ENCODE measurements at places on chromosomes 13 and 19. TPM values are rescaled to one million over a fixed set of nuclear protein-coding genes. Genes with fewer than 3 reads are reported as not detected.
A peak's percentile ranks its signal among the peaks of the same experiment; 100 is the strongest.

Gene MRPL54
- total RNA-seq = 34.9 TPM

Gene C19orf18
- total RNA-seq = not detected

Gene NLRP9
- total RNA-seq = not detected

Gene AKAP11
- total RNA-seq = 13.0 TPM

Gene CCL25
- not detected for total RNA-seq

Gene ZNF28
- 78.0 TPM for total RNA-seq

Gene SYNE4
- not detected for total RNA-seq

Gene LRFN3
- total RNA-seq = 26.6 TPM

- DNase-seq = no peak
- H3K27me3 ChIP-seq = no peaks in the 10 kb centered on the region
- peaks cover 7% of the 10 kb centered on the region for H3K4me1 ChIP-seq
- H3K27ac ChIP-seq = no peak overlapping the region
- H3K36me3 ChIP-seq = no peaks in the 10 kb centered on the region
These were observed 15.9 kb upstream of the RNF17 start for GRCh38 chr13:24748061-24748400.

DNA sequence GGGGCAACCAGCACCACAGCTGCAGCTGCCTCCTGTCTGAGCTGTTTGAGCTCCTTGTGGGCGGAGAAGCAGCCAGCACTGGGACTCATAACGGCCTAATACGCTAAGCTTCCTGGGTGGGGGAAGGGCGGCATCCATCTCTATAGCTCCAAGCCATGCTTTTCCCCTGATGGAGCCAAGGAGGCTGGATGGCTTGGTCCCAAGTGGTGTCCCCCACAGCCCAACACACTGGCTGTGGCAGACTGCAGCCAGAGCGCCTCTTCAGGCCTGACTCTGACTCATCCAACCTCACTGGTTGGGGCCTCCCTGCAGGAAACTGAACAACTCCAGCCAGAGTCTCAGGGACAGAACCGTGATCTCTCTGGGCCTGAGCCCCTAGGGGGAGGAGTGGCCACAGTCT lies 537.3 kb downstream of the SUCLA2 start:
- no peaks in the 10 kb centered on the region for H3K27me3 ChIP-seq
- no peak overlapping the region for H3K4me3 ChIP-seq
- no peak for DNase-seq

DNA sequence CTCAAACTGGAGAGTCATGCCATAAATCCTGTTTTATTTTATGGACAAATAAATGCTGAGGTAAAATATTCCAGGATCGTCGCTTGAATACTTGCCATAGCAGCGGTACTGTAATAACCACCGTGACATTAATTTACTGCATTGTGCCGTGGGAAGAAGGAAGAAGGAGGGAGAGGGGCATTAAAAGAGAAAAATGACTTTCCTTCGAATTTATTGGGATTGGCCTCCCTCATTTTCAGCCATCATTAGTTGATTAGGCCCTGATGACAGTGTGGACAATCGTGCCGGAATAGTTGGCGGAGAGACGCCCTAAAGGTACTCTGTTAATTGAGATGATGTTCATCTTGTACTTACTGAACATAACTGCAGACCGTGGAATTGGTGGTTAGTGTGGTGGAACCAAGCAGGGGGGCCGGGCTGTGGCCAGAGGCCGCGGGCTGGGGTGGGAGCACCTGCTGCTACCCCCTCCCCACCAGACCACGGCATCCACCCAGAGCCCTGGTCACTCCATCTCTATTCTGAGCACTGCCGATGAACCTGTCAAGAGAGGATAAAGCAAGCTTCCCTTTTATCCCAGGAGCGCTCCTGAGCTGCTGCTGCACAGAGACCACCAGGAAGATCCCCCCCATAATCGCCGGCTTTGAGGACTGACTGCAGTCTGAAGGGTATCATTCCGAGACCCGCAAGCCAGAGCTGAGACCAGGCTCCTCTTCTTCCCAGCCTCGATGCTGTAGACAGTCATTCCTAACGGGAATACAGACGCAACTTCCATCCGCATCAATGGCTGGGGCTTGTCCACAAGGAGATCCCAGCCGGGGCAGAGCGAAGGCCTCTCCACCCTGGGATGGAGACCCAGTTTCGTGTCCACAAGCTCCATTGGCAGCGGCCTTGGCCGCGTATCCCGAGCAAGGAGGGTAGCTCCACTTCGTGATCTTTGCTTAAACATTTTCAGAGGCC lies 168.3 kb upstream of the TSHZ3 start:
- no peaks in the 10 kb centered on the region for H3K4me1 ChIP-seq
- no peak for DNase-seq
- H3K27ac ChIP-seq = no peak overlapping the region
- H3K4me3 ChIP-seq = no peak overlapping the region

DNA sequence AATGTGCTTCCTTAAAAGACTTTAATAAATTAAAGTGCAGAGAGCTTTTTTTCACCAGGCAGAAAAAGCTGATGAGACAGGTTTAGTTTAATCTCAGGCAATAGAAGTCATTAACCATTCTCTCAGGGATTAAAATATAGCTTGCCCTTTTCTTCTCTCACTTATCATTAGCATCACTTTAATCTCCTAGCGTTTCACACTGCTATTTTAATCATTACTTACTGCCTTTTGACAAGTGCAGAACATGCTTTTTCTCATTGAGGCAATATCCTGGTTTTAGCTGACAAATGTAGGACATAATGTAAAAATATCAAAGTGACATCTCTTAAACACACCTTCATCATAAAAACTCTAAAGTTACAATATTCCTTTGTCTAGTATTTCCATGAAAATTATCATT lies 94.6 kb downstream of the DACH1 start:
- H3K36me3 ChIP-seq = no peaks in the 10 kb centered on the region
- no peak overlapping the region for H3K4me3 ChIP-seq

- no peaks in the 10 kb centered on the region for H3K27me3 ChIP-seq
- no peaks in the 10 kb centered on the region for H3K36me3 ChIP-seq
- H3K4me1 ChIP-seq = no peaks in the 10 kb centered on the region
- no peak overlapping the region for H3K27ac ChIP-seq
These were observed 47.7 kb upstream of the UQCRFS1 start for GRCh38 chr19:29260477-29261317.

DNA sequence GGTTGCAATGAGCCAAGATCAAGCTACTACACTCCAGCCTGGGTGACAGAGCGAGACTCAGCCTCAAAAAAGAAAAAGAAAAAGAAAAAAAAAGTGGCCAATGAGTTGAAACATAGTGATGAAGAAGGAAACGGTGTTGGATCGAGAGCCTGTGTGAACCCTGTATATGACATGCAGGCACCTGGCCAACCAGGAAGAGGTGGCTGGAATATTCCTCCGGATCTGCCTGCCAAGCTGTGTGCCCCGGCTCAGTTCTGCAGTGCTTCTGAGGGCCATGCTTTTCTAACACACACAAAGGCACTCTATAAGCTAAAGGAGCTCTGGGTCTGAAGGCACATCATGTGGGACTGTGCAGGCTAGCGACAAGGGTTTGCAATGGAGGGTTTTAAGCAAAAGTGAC lies 3.7 kb upstream of the ZNF444 start:
- peaks cover 19% of the 10 kb centered on the region for H3K4me1 ChIP-seq
- H3K27ac ChIP-seq = no peak overlapping the region
- no peaks in the 10 kb centered on the region for H3K36me3 ChIP-seq
- no peak for DNase-seq
- H3K4me3 ChIP-seq = no peak overlapping the region
- no peaks in the 10 kb centered on the region for H3K27me3 ChIP-seq

GRCh38 chr19:13069415-13070359 lies 33.0 kb downstream of the LYL1 start:
- peak overlapping the region; percentile 99 for H3K27ac ChIP-seq
- DNase-seq = no peak
- H3K27me3 ChIP-seq = no peaks in the 10 kb centered on the region

DNA sequence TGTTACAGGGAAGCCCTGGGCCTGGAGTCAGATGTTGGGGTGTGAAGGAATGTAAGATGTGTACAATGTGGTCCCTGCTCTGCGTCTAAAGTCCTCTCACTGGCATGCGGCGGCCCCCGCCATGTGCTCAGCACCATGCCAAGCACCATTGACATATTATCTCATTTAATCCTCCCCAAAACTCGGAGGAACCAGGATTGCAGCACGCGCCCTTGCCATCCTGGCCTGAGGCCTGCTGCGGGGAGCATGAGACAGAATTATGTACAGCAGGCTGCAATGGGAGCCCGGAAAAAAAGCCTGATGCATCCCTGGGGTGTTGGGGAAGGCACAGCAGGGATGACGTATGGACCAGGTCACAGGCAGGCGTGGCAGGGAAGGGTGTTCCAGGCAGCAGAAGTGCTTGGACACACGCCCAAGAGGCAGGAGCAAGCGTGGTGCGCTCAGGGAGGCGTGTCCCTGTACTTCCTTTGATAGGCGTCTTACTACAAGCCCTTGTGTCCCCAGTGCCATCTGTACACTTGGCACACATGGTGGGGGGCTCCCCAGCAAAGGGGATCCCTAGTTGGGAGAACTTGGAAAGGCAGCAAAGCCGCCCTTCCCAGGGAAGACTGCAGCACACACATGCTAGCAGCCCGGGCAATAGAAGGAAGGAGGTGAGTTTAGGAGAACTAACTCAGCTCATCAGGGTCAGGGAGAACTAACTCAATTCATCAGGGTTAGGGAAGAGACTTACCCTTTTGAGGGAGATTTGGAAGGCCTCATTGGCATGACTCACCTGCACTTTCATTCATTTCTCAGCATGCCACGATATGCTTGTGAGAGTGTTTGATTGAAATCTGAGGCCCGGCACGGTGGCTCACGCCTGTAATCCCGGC lies 3.4 kb downstream of the EVI5L start:
- H3K27ac ChIP-seq = no peak overlapping the region
- no peak overlapping the region for H3K4me3 ChIP-seq
- peaks cover 9% of the 10 kb centered on the region for H3K4me1 ChIP-seq
- H3K36me3 ChIP-seq = no peaks in the 10 kb centered on the region
- no peak for DNase-seq

DNA sequence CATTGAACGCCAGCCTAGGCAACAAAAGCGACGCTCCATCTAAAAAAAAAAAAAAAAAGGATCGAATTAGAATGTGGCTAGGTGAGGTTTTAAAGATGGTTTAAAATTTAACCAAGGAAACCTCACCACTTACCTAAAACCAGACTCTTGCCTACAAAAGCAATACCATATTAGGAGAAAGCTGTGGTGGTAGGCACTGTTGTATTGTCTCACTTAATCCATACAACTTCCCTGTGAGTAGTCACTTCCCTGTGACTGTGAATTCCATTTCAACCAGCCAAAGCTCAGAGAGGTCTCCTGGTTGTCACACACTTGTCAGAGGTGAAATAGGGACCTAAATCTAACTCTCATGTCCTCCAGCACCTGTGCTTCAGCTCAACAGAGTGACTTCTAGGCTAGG lies 15.4 kb downstream of the SHISA2 start:
- H3K36me3 ChIP-seq = no peaks in the 10 kb centered on the region
- no peak overlapping the region for H3K4me3 ChIP-seq
- DNase-seq = no peak
- H3K27me3 ChIP-seq = no peaks in the 10 kb centered on the region
- no peak overlapping the region for H3K27ac ChIP-seq

DNA sequence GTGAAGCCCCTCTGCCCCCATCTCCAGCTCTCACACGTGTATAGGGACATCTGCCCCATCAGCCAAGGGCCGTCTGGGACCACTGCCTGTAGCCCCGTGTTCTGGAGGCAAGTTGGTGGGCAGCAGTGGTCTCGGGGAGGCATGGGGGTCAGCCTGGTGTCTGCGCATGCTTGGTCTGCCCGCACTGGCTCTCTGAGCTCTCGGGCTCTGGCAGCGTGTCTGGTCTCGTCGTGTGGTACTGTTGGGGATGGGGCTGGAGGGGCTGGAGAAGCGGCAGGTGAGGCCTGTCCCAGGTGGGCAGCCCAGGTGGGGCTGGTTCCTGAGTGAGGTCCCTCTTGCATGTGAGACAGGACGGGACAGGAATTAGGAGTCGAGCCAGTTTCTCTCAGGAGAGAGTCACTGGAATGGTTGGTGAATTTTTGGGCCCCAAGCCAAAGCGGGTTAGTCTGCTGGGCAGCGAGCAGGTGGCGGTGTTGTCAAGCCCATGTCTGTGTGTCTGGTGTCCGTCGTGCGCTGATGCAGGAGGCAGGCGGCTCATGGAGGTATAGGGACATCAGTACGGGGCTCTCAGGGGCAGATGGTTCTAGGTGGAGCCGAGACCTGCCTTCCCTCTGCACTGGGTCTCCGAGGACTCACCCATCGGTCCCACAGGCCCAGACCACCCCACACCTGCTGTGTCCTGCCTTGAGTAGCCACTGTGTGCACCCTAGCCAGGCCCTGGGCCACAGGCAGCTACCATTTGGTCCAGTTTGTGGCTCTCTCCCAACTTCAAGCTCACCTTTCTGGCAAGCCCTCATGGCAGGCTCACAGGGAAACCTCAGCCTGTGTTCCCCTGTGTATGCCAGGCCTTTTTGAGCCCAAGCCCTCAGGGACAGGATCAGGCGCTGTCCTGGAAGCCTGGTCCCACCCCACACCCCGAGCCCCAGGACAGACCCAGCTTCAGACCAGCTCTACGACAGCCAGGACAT lies 18.2 kb downstream of the COMP start:
- no peaks in the 10 kb centered on the region for H3K27me3 ChIP-seq
- no peak overlapping the region for H3K4me3 ChIP-seq
- no peak overlapping the region for H3K27ac ChIP-seq
- no peaks in the 10 kb centered on the region for H3K36me3 ChIP-seq
- no peaks in the 10 kb centered on the region for H3K4me1 ChIP-seq

GRCh38 chr13:44833139-44833538 lies 156.1 kb downstream of the NUFIP1 start:
- no peak overlapping the region for H3K27ac ChIP-seq
- no peaks in the 10 kb centered on the region for H3K36me3 ChIP-seq
- peaks cover 3% of the 10 kb centered on the region for H3K4me1 ChIP-seq
- no peak overlapping the region for H3K4me3 ChIP-seq
- no peaks in the 10 kb centered on the region for H3K27me3 ChIP-seq
- DNase-seq = no peak

DNA sequence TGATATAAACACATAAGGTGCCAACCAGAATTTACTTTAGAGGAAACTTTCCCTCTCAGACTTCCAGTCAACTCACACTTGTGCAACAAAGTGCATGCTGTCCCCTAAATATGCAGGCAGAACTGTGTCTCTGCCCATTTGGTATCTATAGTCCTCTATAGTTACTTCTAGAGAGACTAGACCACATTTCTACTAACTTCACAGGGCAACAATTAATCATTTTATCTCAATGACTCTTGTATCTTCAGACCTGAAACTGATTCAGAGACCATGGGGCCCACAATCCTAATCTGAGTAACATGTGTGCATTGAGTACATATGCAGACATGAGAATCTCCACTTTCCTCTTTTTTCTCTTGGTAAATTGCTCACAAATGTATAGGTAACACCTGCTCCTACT lies 158.1 kb downstream of the ZNF486 start:
- no peak for DNase-seq
- H3K27me3 ChIP-seq = no peaks in the 10 kb centered on the region
- no peak overlapping the region for H3K4me3 ChIP-seq
- no peak overlapping the region for H3K27ac ChIP-seq
- H3K36me3 ChIP-seq = no peaks in the 10 kb centered on the region

DNA sequence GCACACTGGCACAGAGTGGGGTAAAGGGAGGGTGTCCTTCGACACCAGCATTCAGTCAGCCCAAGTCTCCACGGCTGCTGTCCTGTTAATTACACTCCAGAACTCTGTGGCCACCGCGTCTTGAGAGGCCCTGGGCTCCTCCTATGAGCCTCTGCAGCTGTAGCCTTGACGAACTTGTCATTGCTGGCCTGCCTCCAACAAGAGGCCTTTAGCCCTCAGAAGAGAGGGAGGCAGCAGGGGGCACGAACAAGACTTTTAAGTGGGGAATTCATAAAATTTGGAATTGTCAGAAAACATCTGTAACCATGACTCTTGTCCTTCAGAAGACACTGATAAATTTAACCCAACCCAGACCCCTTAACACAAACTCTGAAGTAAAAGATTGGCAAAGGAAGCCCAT lies 241.9 kb downstream of the UQCRFS1 start:
- H3K27me3 ChIP-seq = no peaks in the 10 kb centered on the region
- DNase-seq = no peak
- no peak overlapping the region for H3K27ac ChIP-seq
- no peaks in the 10 kb centered on the region for H3K36me3 ChIP-seq
- no peaks in the 10 kb centered on the region for H3K4me1 ChIP-seq
